ENCODE measurements at places on chromosomes 16 and 17. TPM values are rescaled to one million over a fixed set of nuclear protein-coding genes. Genes with fewer than 3 reads are reported as not detected.

Gene CD68
- 512 TPM for polyA plus RNA-seq

Gene PRSS53
- polyA plus RNA-seq: 1.8 TPM

Gene PRR11
- polyA plus RNA-seq: 11.9 TPM

DNA sequence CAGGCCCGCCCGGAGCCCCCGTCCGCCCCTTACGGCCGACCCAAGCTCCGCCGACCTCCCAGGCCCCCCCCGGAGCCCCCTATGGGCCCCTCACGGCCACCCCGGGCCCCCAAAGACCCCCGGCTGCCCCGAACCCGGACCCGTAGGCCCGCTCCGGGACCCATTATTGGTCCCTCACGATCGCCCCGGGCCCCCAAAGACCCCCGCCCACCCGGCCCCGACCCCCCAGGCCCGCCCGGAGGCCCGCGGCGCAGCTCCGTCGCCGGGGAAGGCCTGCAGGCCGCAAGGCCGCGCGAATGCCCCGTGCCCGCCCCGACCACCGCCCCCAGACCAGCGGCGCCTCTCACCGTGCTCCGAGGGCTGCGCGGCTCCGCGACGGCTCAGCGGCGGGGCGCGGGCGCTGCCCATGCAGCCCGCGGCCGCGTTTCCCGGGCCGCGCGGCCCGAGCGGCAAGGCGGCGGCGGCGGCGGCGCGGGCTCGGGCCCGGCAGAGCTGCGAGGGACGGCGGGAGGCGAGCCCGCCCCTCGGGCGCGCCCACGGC lies 393 bp downstream of the ANKRD11 start:
- no peak for DNase-seq

GRCh38 chr17:44912763-44913544 lies 2.3 kb downstream of the GFAP start:
- DNase-seq: no peak

- DNase-seq: no peak
Observed at GRCh38 chr17:75850928-75851692, 4.0 kb downstream of the WBP2 start.

GRCh38 chr17:50794361-50794760 lies 27.0 kb upstream of the ANKRD40CL start:
- no peak for DNase-seq

GRCh38 chr16:85477801-85478363 lies 135.2 kb upstream of the GSE1 start:
- no peak for DNase-seq

- DNase-seq: no peak
Observed at GRCh38 chr17:66779237-66779606, 55.7 kb upstream of the CACNG5 start.

- peak; percentile 66 for DNase-seq
Observed at GRCh38 chr16:17277981-17278381, 192.8 kb downstream of the XYLT1 start.

- no peak for DNase-seq
Observed at GRCh38 chr17:68627956-68628575, 26.9 kb upstream of the FAM20A start.

- DNase-seq: no peak
Observed at GRCh38 chr16:17321824-17322223, 148.9 kb downstream of the XYLT1 start.

DNA sequence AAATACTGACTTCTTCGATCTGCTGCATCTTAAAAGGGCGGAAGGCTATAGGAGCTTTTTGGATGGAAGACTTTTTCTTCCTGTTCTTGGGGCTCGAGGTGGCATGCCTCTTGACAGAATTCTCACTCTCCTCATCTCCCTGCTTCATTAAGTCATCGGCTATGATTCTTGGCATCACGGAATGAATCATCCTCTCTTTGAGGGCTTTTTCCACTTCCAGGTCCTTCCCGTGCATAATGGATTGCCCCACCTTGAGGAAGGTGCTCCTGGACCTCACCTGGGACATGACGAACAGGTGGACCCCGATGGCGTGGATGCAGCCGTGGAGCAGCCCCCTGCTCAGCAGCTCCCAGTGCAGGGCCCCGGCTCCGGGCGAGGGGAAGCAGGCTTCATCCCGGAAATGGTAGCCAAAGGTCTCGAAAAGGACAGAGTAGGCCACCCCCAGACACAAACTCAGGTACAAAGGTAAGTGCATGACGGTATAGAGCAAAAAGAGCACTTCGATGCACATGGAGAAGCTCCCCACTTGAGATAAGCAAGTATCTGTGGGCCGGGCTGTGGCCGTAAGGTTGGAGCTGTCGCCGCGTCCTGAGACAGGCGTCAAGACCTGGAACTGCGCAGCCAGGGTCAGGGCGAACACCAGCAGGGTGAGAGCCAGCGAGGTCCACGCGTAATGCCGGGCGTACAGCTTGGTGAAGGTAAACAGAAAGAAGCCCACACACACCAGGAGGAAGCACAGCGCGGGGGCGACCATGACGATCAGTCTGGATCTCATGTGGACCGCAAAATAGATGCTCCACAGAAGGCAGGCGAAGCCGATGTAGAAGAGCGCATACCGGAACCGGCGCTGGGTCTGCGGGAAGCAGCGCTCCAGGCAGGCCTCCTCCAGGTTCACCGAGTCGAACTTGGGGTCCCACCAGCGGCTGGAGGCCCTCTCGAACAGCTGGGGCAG lies 1.7 kb downstream of the ADCY9 start:
- no peak for DNase-seq

DNA sequence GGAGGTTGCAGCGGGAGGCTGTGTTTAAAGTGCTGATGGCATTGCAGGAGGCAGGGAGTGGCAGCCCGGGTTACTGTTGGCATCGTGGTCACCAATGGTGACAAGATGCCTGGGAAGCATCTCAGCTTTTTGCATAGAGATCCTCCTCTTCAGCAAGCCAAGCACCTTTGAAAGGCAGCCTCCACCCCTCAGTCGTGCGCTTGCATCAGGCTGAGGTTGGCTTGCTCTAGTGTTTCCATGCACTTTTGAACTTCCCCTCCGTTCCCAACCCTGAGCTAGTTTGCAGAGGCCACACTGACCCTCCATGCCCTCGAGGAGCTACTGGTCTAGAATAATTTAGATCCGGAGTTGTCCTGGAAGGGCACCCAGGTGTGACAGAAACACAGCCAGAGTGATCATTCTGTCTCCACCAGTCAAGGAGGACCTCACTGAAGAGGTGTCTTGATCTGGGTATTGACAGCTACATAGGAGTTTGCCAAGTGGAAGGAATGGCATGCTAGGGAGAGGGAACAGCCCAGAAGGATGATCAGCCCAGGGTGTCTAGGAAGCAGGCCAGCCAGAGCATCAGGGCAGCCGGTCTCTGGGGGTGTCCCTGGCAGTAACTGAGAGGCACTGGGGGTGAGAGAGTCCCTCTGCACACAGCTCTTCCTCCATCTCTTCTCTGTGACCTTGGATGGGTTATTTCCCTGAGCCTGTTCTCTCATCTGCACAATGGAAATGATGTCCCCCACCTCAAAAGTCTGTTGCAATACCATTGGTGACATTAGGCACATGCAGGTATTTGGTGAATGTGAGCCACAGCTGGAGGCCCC lies 7.7 kb downstream of the BEAN1 start:
- no peak for DNase-seq
